NCI-H1048 (cell line): ENCODE measurements at places on chromosomes 16 and 17.

- DNase-seq, result no peak
Observed at GRCh38 chr17:44921122-44921882, 6.0 kb upstream of the GFAP start.

DNA sequence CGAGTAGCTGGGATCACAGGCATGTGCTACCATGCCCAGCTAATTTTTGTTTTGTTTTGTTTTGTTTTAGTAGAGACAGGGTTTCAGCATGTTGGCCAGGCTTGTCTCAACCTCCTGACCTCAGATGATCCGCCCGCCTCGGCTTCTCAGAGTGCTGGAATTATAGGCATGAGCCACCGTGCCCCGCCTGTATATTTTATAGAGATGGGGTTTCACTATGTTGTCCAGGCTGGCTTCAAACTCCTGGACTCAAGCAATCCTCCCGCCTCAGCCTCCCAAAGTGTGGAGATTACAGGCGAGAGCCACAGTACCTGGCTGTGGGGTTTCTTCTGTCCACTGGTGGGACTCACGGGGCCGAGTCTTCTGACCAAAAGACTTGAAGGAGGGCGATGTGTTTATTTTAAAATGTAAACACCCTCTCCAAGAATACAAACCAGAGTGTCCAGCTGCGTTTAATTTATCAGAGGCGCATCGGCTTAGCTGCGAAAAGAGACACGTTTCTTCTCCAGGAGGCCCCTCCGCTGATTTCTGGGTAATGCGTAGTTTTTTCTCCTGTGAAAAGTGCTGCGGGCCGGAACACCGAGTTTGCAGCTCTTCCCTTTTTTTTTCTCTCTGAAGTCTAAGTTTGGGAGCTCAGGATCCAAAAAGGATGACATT lies 86.9 kb upstream of the CIBAR2 start:
- DNase-seq, result no peak

GRCh38 chr16:4420505-4421105 lies 4.2 kb upstream of the CORO7 start:
- no peak for DNase-seq

- DNase-seq, result no peak
Observed at GRCh38 chr16:2162676-2163118, 7.1 kb downstream of the TRAF7 start.

GRCh38 chr17:81187120-81187519 lies 21.1 kb upstream of the AATK start:
- no peak for DNase-seq
